ENCODE measurements at places on chromosomes 11 and 22.

- DNase-seq, result no peak
These were observed 4.9 kb downstream of the OVOL1 start for GRCh38 chr11:65791719-65792213.

DNA sequence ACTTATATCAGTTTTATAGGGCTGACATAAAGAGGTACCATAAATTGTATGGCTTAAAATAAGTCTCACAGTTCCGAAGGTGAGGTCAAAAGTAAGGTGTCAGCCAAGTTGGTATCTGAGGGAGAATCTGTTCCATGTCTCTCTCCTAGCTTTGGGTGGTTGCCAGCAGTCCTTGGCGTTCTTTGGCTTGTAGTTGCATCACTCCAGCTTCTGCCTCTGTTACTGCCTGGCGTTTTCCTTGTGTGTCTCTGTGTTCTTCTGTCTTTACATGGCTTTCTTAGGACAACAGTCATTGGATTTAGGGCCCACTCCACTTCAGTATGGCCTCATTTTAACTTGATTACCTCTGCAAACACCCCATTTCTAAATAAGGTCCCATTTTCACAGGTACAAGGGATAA lies 16.7 kb downstream of the MMP7 start:
- no peak for DNase-seq

DNA sequence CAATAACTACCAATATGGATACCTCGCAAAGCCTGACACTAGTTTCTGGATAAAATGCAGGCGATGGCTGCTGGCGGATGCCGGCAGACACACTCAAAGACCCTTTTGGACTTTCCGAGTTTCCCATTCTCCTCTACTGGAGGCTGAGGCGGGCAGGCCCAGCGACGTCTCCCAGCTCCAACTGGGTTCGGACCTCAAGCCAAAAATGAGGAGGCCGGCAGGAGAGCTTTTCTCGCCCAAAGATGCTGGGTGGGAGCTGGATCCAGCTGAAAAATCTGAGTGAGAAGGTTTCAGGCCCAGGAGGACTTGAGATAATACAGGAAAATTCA lies 428 bp upstream of the FEZ1 start:
- DNase-seq, result no peak

GRCh38 chr11:66289548-66290329 lies 796 bp upstream of the YIF1A start:
- peak; percentile 89 for DNase-seq

DNA sequence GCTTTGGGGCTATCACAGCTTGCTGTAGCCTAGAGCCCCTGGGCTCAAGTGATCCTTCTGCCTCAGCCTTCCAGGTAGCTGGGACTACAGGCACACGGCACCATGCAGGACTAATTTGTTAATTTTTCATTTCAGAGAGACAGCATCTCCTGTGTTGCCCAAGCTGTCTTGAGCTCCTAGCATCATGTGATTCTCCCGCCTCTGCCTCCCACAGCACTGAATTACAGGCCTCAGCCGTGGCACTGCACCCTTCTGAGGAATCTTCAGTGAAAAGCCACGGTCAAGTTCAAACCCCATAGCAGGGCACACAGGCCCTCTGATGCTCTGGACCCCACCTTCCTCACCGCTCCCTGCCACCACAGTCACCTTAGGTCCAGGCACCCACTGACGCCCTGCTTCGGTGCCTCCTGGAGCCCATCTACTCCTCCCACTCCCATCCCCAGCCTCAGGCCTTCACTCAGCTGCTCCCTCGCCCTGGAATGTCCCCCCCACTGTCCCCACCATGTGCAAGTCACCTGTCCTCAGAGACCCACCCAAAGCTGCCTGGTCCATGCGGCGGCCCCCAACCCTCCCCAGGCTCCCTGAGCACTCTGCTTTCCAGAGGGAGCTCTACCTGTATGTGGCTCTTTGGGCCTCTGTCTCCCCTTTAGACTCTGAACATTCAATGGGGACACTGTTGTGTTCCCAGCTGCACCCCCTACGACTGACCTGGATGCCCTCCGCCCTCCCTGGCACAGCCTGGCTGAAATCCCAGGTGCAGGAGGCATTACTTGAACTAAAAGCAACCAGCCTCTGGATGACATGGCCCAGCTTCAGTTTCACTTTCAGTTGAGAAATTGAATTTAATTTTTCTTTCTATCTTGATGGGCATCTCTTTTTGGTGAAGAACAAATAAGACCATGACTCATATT lies 1.6 kb downstream of the APOL2 start:
- peak; percentile 75 for DNase-seq

- no peak for DNase-seq
These were observed 1.5 kb upstream of the PLCB3 start for GRCh38 chr11:64249563-64250414.

DNA sequence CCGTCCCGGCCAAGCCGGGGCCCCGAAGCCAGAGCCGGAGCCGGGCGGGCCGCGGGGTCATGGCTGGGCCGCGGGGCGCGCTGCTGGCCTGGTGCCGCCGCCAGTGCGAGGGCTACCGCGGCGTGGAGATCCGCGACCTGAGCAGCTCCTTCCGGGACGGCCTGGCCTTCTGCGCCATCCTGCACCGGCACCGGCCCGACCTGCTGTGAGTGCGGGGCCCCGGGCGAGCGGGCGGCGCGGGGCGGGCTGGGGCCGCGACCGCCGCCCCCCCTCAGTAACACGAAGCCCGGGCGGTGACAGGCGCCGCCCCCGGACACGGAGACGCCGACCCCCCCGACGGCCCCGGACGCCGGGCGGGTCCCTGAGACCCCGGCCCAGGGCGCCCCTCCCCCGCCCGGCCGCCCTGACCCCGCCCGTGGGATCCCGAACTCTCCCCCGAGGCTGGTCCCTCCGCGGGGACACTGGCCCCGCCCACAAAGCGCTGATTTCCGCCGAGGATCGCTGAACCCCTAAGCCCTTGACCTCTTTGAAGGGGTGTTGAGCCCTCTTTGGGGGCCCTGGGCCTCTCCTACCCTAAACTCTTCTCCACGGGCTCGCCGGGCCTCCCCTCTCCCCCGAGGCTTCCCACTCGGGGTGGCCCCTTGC lies 389 bp downstream of the MICALL1 start:
- peak; percentile 29 for DNase-seq

GRCh38 chr11:93196816-93197379 lies 893 bp downstream of the SLC36A4 start:
- DNase-seq, result no peak

DNA sequence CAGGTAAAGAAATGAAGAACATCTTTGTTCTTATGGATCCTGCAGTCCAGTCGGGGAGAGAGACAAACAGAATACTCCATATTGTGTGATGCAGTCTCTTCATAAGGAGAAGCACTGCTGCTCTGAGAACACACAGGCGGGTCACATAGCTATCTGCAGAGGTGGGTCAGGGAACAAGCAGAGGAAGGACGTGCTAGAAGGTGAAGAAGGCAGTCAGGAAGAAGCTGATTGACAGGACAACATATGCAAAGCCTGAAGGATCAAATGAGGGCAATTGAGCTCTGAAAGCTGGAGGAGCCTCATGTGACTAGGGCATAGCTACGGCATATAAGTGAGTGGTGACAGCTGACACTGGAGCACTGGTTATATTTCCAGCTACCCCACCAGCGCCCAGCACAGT lies 122.5 kb downstream of the OPCML start:
- DNase-seq, result no peak

DNA sequence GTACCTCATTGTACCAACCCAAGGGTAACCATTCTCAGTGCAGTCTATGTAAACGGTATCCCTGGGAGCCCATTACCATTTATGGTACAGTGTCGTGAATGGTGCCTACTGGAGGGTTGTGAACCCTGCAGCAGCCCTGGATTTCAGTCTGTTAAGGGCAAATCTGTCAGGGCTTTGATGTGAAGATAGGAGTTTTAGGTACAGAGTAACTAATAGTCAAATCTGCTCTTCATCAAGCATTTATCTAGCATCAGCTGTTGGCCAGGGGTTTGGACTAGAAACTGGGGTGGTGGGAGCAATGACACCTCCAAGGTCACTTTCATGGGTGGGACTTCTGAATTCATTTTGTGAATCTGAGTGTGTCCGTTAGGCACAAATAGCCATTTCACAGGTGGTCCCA lies 50.6 kb upstream of the RFPL3 start:
- no peak for DNase-seq

DNA sequence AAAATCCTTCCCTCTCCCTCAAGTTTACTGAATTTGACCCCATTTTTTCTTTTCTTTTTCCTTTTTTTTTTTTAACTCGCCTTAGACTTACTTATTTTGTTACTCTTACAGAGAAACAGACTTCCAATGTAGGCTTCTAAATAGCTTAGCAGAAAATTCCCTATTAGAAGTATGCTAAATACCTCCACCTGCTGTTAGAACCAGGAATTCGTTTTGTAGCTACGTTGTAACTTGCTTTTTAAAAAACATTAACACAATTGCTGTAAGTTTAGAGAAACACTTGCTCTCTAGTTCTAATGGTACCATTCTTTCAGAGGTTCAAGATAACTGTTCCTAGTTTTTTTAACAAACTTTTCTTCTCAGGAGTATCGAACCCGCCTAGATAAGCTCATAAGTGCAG lies 324.2 kb downstream of the DCDC1 start:
- no peak for DNase-seq

GRCh38 chr22:47335460-47335859 lies 573.0 kb downstream of the TBC1D22A start:
- no peak for DNase-seq

DNA sequence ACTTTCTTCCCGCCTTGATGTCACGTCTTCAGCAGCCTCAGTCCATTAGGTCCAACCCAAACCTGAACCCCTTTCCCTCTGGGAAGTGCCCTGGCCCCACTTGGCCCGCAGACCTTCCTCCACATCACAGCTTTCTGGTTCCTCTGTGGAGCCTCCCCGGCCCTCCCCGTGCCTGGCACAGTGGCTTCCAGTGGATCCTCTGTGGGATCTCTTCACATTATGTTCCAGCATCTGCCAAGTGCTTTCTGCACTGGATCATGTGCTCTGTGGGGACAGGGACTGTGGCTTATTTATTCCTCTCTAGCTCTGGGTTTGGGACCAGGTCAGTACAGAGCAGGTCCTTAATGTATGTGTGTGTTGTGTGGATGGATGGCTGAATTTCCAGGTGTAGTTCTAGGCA lies 30.9 kb downstream of the POLR3H start:
- DNase-seq, result no peak

DNA sequence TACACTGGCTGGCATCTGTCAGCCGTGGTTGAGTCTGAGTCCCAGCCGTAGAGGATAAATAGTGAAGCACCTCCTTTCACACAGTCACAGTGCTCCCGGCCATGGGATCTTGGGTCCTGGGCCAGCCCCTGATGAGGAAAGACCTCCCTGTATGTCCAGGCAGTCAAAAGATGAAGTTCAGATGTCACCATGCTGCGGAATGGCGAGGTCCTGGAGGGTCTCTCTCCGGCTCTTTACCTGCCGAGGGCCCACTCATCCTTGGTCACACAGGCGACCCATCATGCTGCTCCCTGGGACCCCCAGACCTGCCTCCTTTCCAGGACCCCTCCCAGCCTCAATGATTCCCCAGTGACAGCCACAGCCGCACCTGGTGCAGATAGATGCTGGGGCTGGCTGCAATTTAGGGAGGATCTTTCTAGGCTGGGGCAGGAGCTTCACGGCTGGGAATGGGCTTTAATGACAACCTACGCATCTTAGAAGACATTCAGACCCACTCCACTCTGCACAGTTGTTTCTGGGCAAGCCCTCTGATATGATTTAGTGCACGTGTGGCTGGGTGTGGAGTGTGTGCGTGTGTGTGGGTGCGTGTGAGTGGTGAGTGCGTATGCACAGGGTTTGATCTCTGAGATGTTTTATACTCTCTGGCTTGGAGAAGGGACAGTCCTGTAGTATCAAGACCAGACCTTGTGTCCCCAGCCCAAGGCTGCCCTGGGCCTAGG lies 79.7 kb downstream of the FBLN1 start:
- DNase-seq, result no peak

GRCh38 chr11:1502954-1503707 lies 16.6 kb upstream of the MOB2 start:
- no peak for DNase-seq

GRCh38 chr11:70270877-70271648 lies 573 bp downstream of the PPFIA1 start:
- DNase-seq, result peak; percentile 33

GRCh38 chr11:43197379-43197778 lies 114.4 kb upstream of the API5 start:
- peak; percentile 8 for DNase-seq

DNA sequence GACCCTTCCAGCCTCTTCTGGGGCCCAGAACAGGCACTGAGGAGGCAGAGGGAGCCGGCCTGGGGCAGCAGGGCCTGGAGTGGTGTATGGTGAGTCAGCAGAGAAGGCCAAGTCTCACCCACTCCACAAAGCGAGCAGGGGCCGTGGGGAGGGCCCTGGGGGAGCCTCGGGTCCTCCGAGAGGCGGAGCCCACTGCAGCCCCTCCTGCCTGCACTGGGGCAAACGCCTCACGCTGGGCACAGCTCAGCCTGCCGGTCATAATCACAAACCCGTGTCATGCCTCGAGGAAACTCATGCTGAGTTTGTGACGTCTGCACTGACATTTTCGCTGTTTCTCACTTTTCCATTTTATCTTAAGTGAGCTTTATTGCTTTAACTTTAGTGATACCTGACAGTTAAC lies 38.4 kb downstream of the TOLLIP start:
- DNase-seq, result no peak

- no peak for DNase-seq
These were observed 132.4 kb upstream of the ANO3 start for GRCh38 chr11:26199331-26200095.

DNA sequence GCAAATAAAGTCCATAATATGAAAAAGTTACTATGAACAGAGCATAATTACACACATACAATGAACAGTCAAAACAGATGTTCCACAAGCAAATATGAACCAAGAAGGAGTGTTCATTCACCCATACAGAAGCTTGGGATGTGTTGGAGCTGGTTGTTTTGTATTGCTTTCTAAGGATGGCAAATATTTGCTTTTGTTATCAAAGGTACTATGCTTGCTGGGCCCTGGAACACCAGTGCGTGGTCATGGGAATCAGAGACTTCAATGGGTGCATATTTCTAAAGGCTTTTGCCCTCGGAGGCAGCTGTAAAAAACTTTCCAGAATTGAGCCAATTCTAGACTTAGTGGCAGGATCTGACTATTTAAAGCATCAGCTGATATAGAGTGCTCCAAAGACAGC lies 85.1 kb downstream of the BARX2 start:
- DNase-seq, result no peak

All from DND-41 (cell line).